ENCODE measurements at places on chromosomes 2 and 18.

DNA sequence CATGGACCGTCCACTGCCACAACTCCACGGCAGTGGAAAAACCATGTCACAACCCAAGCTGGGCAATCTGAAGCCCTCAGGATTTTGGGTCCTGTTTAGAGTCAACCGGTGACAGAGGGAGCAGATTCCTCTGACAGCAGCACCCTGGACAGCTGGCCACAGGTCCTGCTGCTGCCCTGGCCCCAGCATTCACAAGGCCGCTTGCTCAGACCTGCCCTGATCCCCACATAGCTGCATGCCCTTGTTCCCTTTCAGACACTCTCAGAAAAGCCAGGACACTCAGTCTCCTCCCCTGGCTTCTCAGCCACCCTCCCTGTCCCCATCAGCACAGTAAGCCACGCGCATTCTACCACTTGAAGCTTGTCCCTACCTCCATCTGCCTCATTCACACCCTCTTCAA is 1.6 kb downstream of the COPS9 start:
- no peak for DNase-seq

- DNase-seq: no peak
Measured at GRCh38 chr2:794554-795241, 117.5 kb upstream of the TMEM18 start.

- no peak for DNase-seq
Measured at GRCh38 chr2:232568161-232568560, 17.7 kb downstream of the EIF4E2 start.

DNA sequence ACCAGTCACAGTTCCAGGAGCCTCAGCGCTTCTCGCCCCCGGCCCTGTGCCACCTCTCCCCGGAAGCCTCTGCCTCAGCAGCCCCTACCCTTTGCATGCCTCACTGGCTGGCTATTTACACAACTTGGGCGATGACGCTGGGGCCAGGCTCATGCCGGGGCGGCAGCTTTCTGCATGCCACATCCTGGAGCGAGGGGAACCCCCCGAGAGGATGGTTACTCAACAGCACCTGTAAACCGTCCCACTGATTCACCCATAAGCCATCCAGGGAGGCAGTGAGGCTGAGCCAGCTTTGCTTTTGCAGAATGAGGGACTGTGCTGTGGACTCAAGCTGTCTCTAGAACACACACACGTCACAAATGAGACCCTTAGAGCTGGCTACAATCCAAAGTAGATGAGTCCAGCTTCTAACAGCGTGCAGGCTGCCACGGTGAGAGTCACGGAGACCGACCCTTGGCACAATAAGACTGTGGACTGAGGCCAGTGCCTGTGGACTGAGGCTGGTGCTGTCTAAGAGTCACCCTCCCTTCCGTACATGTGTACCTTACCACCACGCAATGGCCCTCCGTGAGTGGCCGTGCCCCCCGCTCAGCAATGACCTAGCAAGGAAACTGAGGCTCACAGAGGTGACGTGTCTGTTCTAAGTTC is 45.6 kb upstream of the ODC1 start:
- peak; percentile 37 for DNase-seq

DNA sequence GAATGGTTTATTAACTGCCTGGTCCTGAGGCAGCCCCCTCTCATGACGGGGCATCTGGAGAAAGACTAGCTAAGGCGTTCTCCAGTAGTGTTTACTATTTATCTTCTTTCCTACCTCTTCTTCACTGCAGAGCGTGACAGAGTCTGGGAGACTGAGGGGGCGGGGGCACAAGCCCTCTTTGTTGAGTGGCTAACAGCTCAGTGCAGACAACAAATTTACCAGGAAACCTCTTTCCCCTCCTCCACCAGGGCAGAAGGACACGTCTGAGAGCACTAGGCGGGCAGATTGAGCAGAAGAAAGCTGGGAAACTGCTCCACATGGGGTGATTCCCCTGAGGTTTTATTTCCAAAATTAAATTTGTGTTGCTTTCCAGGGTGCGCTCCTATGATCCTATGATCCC is 322.1 kb downstream of the CNTNAP5 start:
- DNase-seq: no peak

DNA sequence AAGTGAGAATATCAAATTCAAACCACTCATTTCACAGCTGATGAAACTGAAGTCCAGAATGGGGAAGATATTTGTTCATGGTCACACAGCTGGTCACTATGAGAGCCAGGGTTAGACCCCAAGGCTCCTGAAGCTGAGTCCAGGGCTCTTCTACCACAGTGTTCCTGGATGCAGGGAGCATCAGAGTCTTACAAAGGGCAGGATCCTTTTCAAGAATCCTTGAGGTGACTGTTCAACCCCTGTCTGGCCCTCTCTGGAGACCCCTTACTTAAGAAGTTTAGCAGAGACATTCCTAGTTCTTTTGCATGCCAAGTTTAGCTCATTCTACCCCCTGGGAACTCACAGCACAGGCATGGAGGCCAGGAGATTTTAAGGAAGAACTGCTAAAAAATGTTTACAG is 15.7 kb downstream of the PROKR1 start:
- no peak for DNase-seq

DNA sequence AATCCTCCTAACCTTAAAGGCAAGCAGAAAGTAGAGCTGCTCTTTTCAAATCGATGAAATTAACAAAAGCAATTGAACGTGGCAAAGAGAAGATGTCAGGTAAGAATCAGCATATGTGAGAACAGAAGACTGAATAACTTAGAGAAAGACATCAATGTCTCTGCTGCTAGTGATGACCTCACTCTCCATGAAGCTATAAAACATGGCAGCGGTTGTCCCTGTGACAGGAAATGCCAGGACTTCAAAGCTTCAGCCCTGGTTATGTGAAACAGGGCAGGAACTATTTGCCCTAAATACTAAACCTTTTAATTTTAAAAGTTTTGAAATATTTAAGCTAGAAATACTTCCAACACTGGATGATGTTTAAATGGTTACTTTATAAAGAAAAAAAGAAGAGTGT is 383.7 kb downstream of the XIRP2 start:
- no peak for DNase-seq

DNA sequence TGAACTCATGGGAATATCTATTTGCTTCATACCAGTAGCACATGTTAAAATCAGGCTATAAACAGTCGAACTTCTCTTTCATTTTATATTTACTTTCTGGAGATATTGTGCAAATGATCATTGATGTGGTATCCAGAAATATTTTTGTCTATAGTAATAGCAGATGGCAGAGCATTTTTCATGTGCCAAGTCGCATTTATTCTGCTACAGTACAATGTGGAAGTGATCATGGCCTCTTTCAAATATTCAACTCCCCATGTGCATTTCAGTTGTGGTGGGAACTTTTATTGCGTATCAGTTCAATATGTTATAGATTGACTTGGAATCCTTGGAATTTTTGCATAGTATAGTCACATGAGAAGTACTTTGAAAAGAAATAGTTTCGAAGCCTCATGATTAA is 57.4 kb downstream of the RHBDD1 start:
- DNase-seq: no peak

Measured in T-helper 2 cell (primary cell).